ENCODE measurements at places on chromosomes 3 and 15.

GRCh38 chr3:185914911-185915629 lies 22.7 kb downstream of the TRA2B start:
- DNase-seq = no peak

- no peak for DNase-seq
These were observed 16.2 kb downstream of the C3orf62 start for GRCh38 chr3:49260806-49261324.

DNA sequence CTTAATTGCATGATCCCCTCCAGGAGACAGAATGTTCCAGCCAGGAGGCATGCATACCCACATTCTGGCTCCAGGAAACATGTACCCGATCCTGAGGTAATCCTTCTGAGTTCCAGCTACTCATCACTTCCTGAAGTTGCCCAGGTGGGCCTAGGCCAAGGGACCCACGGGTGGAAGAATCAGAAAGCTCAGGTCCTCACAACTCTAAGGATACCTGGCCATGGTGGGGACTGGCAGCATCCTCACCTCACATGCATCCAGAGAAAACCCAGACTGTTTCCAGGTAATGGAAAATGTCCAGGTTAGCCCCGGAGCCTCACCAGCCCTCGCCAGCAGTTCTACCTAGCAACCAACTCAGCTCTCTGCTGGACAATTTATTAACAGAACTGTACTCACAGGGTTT lies 78.2 kb downstream of the DAPK2 start:
- no peak for DNase-seq

DNA sequence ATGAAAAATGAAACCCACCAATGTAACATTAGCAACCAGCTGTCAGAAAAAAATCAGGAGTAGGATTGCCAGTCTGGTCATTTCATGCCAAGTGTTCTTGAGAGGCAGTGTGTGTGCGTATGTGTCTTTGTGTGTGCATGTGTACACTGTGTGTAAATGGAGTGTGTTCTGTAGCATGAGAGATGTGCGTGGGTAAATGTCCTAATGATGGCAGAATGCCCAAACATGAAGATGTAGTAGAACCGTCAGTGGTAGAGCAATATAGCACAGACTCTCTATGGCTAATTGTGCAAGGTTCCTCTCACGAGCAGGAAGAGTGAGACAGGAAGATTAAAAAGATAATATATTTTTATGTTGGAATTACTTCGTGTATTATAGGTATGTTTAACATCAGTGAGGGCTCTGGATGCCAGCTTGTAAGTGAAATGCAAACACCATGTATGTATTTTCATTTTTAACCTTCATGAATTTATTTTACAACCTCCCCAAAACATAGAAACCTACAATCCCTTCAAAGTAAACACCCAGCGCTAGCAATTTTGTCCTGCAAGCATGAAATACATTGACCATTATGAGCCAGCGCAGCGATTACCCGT lies 1038.7 kb downstream of the IGSF11 start:
- DNase-seq = no peak

- no peak for DNase-seq
These were observed 38.2 kb downstream of the ALS2CL start for GRCh38 chr3:46655271-46655670.

GRCh38 chr3:31946484-31947081 lies 34.5 kb downstream of the OSBPL10 start:
- DNase-seq = no peak

DNA sequence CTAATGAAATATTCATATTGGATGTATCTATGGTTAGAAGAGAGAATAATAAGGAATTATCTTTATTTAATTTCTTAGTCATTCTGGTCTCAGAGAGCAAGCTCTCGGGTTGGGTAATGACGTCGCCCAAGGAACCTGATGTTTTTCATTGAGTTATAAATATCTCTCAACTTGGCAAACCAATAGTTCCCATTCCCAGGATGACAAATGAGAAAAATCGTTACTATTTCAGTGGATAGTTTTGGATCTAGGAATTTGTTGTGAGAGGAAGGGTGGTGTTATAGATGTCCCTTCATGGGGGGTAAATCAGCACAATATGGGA lies 162.9 kb upstream of the NR2E3 start:
- DNase-seq = peak; percentile 39

DNA sequence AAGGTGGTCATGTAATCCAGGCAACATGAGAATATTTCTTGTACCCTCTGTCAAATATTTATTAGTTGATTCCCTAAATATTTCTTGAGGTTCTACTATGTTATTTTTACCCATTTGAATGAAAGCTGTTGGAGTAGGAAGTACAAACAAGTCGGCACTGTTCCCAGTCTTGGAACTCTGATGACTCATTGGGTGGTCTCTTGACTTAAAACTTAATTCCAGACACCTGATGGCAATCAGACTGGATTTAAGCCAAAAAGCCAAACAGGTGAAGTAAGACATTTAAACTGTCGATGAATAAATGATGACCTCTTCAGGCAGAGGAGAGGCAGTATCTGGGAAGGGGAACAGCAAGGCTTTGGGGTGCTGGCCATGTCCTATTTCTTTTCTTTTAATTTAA lies 22.8 kb downstream of the C2CD4A start:
- DNase-seq = no peak

GRCh38 chr15:40593165-40593564 lies 884 bp upstream of the KNL1 start:
- DNase-seq = no peak

DNA sequence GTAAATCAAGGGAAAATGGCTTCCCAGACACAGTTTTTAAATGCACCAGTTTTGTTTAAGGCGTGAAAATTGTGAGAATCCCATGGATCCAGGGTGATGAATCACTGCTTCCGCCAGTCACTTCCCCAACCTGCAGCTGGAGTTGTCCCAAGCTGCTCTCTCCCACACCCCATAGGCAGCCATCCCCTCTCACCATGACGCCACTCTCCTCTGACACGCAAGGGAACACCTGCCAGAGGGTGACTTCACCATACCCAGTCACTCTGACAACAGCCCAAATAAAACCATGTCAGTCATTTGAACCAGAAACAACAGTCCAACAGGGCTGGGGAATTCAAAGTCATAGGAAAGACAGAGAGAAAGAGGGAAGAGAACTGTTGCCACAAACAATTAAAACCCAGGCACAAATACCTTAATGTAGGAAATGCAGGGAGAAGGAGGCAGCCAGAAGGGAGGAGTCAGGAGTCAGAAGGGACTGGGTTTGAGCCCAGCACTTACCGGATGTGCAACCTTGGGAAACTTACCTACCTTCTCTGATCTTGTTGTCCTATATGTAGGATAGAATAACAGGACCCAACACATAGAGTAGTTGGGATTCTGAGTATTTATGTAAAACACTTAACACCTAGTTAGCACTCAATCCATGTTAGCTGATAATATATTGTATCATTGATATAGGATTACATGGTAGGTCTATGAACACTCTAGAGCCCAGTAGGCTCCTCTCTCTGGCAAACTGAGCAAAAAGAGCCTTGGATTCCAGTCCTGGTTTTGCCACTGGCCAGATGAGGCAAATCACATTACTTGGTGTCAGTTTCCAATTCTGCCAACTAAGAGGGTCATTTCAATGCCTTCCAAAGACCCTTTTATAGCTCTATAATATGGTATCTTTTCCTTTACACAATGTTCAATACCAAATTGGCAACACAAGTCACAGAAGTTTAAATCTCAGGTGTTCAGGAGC lies 326.3 kb upstream of the ICE2 start:
- DNase-seq = peak; percentile 75

GRCh38 chr15:68608844-68609232 lies 30.0 kb downstream of the CORO2B start:
- DNase-seq = no peak

- no peak for DNase-seq
These were observed 1.4 kb downstream of the PLCB2 start for GRCh38 chr15:40306371-40306770.

DNA sequence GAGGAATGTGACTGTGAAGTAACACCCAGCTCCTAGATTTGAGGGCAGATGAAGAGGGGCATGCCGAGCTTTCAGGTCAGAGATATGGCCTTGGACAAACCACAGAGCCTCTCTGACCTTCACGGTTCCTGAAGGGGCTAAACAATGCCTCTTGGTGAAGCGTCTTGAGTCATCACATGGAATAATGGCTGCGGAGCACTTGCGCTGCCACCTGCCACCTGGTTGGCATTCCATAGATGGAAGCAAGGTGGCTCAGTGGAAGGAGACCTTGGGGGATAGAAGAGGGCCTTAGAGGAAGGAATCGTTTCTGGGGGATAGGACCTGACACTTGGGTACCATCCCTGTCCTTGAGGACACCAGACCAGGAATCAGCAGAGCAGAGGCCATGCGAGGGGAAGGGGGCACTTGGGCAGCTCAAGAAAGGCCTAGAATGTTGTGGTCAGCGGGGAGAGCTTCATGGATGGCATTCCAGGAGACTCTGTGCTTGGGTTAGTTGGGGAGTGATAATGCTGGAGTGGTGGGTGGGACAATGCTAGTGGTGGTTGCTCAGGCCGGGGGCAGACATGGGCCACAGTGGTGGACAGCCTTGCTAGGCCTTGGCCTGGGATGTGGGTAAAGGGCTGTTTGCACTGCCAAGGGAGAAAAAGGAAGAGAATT lies 12.6 kb downstream of the MRAS start:
- no peak for DNase-seq

DNA sequence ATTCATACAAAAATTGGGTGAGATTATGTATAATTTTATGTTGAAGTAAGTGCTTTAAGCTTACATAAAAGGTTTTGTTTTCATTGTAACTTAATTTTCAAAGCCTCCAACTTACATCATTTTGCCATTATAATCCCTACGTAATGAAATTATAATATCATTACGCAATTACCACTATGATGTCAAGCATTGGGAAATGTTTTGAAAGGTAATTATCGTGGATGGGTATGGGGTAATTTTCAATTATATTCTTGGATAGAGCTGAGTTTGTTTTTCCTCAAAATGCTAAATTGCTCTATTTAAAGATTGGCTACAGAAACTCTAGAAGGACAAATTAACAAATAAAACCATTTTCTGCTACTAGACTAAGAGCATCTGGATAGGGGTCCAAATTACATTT lies 80.2 kb upstream of the FAM3D start:
- DNase-seq = no peak

DNA sequence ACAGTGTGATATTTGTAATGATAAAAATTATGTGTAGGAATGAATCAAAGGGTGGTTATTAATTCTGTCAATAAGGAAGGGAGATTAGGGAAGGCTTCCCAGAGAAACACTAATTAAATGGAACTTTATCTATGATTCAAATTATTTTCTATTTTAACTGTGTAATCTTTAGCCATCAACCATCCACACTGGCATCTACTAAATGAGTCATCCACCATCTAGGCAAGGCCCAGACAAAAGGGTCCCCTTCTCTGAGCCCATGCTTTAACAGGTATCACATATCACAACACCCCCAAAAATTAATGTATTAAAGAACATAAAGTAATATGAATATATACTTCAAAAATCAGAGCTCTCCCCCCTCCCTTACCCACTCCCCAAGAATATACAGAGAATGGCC lies 19.9 kb upstream of the TPM1 start:
- no peak for DNase-seq

DNA sequence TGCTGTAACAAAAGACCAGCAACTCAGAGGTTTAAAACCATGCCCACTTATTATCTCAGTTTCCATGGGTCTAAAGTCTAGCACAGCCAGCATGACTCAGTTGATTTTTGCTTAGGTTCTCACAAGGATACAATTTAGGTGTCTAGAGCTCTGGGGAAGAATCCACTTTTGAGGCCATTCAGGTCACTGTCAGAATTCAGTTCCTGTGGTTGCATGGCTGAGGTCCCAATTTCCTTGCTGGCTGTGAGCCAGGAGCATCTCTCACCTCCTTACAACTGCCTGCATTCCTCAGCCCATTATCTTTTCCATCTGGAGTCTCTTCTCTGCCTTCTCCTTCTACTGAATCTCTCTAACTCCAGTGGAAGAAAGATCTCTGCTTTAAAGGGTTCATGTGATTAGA lies 240.5 kb upstream of the CFAP20DC start:
- DNase-seq = no peak

- DNase-seq = no peak
These were observed 40.1 kb downstream of the SETD2 start for GRCh38 chr3:47123857-47124256.

DNA sequence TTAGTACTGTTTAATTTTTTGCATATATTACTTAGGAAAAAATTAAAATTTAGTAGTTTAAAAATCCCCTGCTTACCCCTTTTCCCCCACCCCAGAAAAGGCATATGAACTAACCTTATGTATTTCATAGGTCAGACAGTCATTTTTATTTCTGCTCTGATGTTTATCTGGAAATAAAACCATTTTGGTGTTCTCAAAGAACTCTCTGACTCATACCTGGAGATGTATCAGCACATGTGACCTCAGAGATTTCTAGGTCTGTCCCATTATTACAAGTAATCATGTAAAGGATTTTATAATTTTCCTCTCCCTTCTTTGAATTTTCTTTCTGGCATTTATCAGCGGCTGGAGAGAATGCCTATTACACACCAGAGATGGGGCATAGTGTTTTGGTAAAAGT lies 14.1 kb upstream of the CCR8 start:
- DNase-seq = no peak

- DNase-seq = peak; percentile 65
These were observed 174.1 kb downstream of the UACA start for GRCh38 chr15:70589221-70589620.

DNA sequence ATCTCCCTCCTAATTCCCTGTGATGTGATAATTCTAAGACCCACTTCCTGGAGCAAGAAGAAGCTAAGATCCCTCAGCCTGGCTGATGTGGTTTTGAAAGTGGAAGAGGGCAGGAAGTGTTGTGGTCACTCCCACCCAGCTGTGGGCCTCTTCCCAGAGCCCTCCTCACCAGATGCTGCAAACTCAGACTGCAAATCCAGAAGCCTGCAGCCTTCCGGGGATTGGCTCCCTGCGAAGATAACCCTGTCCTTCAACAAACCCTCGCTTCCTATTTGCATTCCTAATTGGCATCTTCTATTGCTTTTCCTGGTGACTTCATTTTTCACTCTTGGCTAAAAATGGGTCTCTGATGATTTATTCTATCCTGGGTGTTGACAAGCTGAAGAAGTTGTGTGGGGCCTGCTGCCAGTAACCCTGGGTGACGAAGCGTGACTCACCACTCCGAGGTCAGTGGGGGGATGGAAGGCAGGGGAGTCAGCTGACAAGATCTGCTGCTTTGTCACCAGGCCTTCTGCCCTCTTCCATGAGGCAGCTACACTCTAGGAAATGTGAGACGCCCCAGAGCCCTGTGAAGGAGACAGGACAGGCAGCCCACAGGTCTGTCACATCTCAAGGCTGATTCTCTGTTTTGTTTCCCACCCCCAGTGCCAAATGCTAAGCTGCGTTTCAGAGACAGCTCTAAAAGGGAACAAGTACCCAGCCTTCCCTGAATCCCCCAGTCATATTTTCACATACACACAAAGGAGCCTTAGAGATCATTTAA lies 99.7 kb upstream of the LIPC start:
- DNase-seq = peak; percentile 100

DNA sequence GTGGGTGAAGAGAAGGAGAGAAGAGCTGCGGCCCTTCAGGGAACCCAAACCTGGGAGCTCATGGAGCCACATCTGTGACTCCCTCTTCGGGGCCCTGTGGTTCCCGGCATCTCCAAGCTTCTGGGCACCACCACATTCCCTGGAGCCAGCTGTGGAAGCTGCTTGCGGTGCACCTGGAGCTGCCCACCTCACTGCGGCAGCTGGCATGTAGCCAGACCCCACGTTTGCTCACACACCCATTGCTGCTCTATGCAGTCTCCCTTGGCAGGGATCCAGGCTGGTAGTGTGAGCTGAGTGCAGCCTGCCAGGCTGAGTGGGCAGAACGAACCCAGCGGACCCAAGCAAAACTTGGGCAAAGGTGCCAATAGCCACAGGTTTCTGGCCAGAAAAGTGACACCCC lies 16.8 kb upstream of the PLA2G4E start:
- DNase-seq = no peak

GRCh38 chr3:166713787-166714186 lies 666.3 kb downstream of the ZBBX start:
- DNase-seq = no peak
